CD4-positive, alpha-beta T cell treated with Interleukin-17A for 4 hours (primary cell): ENCODE measurements at places on chromosomes 11 and 22.
A peak's percentile ranks its signal among the peaks of the same experiment; 100 is the strongest.

- DNase-seq, result no peak
Observed at GRCh38 chr22:19903513-19903912, 38.1 kb upstream of the COMT start.

GRCh38 chr11:70173018-70173417 lies 30.1 kb upstream of the FADD start:
- DNase-seq, result no peak

- peak; percentile 56 for DNase-seq
Observed at GRCh38 chr11:69915501-69916250, 96.5 kb upstream of the FGF3 start.

GRCh38 chr11:68256331-68256741 lies 15.4 kb downstream of the C11orf24 start:
- DNase-seq, result no peak

DNA sequence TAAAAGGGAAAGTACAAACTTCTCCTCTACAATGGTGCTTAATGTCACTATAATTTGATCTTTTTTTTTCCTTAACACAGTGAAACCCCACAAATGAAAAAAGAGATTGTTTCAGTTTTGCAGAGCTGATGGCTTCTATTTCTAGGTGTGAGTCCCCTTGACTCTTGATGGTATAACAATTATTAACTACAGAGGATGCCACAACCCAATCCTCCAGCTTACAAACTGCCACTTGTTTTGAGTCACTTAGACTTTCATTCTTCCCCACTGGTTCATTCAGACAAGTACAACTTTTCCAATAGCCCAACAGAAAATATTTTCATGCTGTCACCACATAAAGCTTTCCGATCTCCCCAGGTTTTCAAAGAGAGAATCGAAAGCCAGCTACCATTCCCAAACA lies 812.2 kb downstream of the LRRC4C start:
- no peak for DNase-seq

GRCh38 chr22:24367841-24368240 lies 59.6 kb upstream of the ADORA2A start:
- DNase-seq, result no peak

DNA sequence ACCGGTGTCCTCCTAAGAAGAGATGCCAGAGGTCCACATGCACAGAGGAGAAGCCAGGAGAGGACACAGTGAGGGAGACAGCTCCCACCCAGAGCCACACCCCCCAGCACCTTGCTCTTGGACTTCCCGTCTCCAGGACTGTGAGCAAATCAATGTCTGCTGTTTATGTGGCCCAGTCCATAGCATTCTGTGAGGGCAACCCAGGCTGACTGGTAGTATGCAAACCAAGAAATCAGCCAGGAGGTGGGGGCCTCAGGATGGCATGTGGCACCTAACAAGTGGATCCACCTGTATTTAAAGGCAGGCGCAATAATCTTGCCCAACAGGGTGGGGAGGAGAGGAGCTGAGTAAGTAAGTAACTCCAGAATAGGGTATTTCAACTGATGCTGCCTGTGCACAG lies 136.4 kb downstream of the BRD1 start:
- no peak for DNase-seq
